Endothelial cell of umbilical vein (primary cell): ENCODE measurements at places on chromosomes 5 and 9. TPM values are rescaled to one million over a fixed set of nuclear protein-coding genes. Genes with fewer than 3 reads are reported as not detected.

GRCh38 chr5:108257996-108258395, 123.9 kb downstream of the FBXL17 start:
- no peak for DNase-seq

The CENPK gene
- 49.3 and 50.7 TPM in 2 replicates for total RNA-seq

The LRRTM2 gene
- 0.14 and 0.20 TPM in 2 replicates for total RNA-seq

- peak; percentile 24 for DNase-seq
Measured at GRCh38 chr5:65203746-65204145, 278.0 kb downstream of the ADAMTS6 start.

GRCh38 chr5:175816348-175816747, 55.0 kb upstream of the CPLX2 start:
- DNase-seq: no peak

The IFNA14 gene
- not detected in 2 replicates for total RNA-seq

The CDC37L1 gene
- total RNA-seq: 6.8 and 8.9 TPM in 2 replicates

- no peak for DNase-seq
Measured at GRCh38 chr5:145887217-145887616, 14.4 kb upstream of the GRXCR2 start.

DNA sequence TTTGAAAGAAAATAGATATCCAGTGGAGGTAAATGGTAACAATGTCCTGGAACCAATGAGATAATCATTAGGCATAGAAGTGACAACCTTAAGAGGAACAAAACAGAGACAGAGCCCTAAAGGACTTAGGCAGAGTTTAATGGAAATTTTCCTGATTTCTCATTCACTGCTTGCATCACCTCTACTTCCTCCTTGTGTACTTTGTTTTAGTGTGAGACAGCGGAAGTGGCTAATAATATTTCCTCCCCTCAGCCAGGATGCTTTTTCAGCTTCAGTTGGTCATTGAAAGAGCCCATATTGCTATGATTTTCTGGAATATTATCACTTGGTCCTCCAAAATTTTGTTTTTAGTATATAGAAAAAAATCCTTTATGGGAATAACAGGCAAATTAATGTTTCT, 153.4 kb upstream of the MPDZ start:
- DNase-seq: peak; percentile 52

DNA sequence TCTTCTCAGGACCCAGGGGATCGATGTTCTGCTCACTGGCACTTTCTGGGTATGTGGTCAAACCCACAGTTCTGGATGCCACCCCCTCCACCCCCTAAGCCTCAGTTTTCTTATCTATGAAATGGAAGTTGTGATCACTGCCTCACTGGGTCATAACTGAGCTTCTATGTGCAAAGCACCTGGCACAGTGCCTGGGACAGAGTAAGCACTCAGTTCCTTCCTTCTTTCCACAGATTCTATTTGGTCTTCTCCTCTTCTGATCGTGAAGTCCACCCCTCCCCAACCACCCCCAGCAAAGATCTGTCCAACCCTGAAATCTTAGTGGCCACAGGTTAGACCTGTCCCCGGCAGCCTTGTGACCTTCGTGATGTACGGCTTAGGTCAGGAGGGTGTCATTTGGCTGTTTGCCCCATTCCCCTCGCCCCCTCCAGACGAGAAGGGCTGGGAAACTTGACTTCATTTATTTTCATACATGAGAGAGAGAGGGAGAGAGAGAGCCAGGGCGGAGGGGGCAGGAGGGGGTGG, 181.4 kb downstream of the FGF18 start:
- peak; percentile 67 for DNase-seq

DNA sequence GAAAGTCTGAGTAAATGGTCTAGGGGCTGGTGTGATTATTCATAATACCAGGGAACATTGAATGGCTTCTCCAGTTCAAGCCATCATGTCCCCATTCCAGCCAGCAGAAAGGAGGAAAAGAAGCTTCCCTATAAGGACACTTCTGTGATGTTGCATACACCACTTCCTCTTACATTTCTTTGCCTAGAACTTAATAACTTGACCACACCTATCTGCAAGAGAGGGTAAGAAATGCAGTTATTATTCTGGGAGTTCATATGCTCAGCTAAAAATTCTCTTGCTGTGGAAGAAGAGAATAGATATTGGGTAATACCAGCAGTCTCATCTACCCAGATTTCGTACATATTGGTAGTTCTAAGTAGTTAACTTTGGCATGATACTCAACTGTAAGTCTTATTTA, 166.1 kb downstream of the SLC28A3 start:
- DNase-seq: no peak

DNA sequence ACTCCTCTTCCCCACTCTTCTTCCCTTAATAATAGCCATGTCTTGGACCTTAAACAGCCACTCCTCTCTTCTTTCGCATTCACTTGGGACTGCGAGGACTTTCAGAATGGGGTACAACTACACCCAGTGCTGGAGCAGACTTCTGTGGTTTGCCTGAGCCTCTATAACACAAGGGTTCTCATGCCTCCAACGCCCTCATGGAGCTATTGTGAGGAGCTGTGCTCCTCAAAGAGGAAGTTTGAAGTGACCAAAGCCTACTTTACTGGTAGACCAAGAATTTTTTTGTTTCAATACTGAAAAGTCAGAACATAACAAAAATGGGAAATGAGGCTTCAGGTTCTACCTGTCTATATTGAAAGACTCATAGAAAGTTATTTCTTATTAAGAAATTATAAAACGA, 316.4 kb downstream of the PIK3R1 start:
- no peak for DNase-seq

GRCh38 chr5:54653956-54654614, 136.5 kb downstream of the SNX18 start:
- no peak for DNase-seq
